ENCODE measurements at places on chromosomes 5 and 9.

- no peak for DNase-seq
Measured at GRCh38 chr9:137365056-137365455, 57.9 kb downstream of the EXD3 start.

DNA sequence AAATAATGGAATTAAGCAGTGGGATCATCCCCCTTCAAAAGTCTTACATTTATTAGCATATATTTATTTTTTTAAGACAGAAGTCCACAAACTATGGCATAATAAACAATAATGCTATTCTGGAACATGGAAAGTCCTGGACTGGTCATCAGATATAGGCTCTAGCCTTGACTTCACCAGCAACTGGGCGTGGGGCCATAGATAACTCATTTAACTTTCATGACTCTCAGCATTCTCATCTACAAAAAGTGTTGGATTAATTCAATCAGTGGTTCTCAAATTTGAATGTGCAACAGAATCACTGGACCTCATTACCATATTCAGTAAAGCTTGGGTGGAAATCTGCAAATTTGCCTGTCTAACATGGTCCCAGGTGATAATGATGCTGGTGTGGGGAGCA is 253.8 kb downstream of the FBXL7 start:
- DNase-seq = no peak

GRCh38 chr9:129761901-129762369 is 9.1 kb upstream of the PTGES start:
- DNase-seq = no peak

DNA sequence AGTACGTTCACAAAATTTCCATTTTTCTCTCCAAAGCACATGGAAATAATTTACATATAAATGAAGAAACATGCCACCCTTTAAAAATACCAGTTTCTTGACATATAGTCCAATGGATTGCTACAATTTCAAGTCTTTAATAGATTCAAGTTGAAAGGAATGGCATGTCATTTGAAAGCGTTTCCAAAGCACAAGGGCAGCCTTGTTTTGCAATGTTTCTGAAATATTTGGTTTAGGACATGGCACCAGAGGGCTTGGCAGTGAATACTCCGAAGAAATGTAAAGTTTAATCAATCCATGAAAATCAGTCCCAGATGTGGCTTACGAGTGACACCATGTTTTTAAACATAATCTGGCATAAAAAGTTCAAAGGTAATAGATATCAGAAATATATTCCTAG is 333.7 kb downstream of the PDE4D start:
- no peak for DNase-seq

DNA sequence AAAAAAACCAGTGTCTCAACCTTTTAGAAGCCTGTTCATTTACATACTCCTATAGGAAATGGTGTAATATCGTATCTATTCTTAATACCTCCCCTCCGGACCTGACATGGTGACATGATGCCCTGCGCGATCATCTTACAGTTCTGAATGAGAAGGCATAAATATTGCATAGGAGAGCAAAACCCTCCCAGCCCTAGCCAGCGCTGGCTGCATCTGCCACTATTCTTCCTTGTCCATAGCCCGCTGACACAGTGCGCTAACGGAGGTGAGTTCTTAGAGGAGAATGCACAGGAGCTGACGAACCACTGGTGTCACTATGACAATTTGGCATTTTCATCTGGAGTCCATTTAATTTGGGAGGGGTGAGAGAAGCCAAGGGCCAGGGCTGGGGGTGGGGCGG is 290.1 kb downstream of the EFNA5 start:
- DNase-seq = no peak

DNA sequence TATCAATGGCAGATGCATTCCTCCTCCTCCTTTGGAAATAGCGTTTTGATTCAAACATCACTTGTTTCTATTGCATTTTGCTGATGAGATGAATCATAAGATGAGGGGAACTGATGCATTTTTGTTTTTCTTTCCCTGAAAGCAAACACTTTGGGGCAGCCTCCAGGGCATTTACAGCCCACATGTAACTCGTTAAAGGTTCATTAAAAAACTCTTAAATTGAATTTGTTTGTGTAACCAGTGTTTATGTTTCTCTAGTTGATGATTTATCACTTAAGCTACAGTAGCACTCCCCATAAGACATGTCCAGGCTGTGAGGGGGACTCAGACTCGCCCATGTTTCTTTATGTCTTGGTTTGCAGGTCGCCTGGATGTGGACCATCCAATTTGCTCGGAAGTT is 246.1 kb upstream of the ANKH start:
- DNase-seq = no peak

Measured in stimulated activated CD4-positive, alpha-beta T cell treated with anti-CD3 and anti-CD28 coated beads, Interleukin-1b, Interleukin-23, amount 100 ng/mL, for 1 hour (primary cell).